ENCODE measurements at places on chromosomes 7 and 10.

DNA sequence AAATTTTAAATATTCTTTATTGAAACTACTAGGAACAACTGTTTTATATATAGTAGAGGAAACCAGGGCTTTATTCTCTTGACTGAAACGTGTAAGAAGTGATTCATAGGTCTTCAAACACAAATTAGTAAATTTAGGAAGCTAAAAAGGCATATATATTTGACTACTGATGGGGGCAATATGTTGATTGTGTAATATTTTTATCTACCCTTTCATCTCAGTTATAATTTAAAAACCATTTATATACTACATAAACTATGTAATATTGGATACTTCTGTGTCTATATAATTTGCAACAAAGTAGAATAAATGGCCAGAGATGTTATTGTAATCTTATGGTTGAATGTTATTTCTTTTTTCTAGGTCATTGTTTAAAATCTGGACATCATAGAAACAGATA, 269.3 kb upstream of the KAT6B start:
- DNase-seq: no peak

- no peak for DNase-seq
Measured at GRCh38 chr7:45100761-45101480, 10.6 kb downstream of the TBRG4 start.

DNA sequence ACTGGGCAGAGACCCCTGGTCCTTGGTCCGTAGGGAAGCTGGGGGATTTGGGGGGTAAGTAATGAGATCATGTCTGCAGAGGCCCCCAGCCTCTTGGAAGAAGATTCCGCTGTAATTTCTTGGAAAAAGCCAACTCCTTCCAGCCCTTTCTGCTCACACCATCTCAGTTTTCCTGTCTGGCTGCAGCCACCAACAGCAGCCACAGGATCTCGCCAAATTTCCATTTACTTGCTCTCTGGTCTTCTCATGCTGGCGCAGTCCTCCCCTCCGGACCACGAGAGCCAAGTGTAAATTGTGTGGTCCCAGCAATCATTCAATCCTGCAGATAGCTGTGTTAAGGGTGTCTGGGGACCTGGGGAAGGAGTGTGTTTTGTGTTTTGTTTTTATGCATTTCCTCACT, 49.6 kb downstream of the ASB13 start:
- no peak for DNase-seq

DNA sequence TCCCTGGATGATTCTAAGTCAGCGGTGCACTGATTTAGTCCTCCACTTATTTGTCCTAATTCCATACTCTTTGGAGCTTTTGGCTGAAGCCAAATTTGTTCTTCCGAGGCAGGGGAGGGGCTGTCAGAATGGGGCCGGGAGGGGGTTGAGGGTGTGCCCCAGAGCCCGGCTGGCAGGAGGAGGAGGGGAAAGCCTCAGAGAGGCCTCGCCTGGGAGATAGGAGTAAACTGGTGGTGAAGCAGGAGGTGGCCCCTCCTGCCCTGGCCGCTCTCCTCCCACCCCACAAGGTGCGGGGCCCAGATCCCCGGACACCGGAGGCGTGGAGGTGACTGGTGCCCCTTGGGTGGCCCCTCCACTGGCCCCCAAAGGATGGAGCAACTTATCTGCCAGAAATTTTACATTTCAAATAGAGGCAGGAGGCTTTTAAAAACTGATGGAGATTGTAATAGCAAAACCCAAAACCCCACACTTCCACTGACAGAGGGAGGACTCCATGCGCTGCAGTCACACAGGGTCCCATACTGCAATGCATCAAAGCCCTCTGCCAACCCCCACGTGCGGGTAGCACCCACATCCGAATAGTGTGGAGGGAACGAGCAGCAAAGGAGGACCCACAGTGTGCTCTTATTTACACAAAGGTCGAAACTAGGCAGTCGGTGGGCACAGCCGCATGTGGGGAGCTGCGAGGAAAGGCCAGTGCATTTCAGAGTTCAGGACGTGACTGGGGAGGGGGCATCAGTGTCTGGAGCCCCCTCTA, 61.9 kb downstream of the CAMK2B start:
- no peak for DNase-seq

- no peak for DNase-seq
Measured at GRCh38 chr10:76265441-76266113, 834.2 kb downstream of the LRMDA start.

DNA sequence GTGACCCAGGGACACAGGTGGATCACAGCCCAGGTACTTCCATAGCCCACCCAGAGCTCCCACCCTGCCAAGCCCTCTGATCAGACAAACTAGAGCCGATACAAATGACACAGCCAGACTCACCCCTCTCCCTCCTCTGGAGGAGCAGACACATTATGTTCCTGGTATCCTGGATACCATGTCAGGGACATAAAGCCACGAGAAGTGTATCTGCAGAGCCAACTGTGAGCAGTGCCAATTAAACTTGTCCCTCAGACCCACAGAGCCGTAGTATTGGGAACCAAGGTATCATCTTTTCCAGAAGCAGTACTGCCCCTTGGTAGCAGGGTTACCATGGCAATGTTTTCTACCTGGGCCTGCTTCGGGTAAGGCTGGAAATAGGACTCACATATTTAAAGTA, 47.3 kb upstream of the CPXM2 start:
- DNase-seq: no peak

GRCh38 chr7:73892003-73892999, 31.3 kb downstream of the TMEM270 start:
- DNase-seq: no peak

- DNase-seq: peak; percentile 64
Measured at GRCh38 chr7:70856901-70857630, 274.9 kb upstream of the GALNT17 start.

- no peak for DNase-seq
Measured at GRCh38 chr10:128058750-128059134, 67.5 kb downstream of the MKI67 start.

DNA sequence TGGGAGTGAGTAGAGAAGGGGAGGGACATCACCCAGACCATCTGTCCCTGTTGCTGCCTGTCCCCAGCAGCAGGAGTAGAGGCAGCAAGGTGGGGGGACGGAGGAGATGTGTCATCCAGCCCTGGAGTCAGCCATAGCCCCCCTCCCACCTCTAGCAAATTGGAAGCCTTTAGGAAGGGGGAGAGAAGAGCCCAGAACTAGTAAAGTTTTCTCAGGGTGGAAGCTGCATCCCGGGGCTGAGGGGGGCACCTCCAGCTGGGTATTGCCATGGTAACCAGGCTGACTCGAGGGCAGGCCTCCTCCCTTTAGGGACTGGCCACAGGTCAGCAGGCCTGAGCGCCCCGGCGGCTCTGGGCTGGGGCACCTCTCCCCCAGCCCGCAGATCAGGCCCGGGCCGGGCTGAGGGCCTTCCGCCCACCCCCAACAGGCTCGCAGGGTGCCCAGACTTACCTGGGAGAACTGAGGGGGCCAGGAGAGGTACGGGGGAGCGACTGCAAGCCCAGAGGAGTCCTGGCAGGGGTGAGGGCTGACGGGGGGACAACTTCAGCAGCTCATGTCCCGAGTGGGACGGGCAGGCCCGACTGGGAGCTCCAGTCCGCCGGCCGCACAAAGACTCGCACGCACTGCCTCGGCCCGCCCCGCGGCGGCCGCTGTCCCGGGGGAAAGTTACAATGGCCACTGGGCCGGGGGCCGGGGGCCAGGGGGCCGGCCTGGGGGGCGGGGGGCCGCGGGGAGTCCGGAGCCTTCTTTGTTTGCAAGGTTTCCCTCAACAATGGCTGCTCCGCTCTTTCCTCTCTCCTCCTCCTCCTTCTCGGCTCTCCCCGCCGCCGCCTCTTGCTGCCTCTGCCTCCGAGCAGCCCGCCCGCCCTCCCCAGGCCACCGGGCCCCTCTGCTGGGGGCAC, 6.0 kb downstream of the LDB1 start:
- DNase-seq: no peak

DNA sequence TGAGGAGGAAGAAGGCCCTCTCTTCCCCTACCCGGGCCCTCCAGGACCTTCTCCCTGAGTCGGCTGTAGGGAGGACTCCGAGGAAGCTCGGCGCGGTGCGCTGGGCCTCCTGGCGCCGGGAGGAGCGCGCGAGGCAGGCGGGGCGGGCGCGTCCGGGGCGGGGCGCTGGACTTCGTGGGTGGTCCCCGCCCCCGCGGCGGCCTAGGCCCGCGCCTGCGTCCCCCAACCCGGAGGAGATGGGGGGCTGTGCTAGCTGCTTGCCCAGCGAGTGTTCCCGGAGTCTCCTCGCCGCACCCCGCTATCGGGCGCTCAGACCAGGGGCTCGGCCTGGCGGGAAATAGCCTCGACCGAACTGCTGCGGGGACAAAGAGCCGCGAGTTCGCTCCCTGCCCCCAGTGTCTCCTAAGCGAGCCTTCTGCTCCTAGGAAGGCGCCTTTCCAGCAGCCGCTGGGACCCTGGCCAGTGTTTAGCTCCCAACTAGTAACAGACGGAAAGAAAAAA, 19.2 kb upstream of the SMO start:
- no peak for DNase-seq

- DNase-seq: no peak
Measured at GRCh38 chr7:7209412-7210050, 27.2 kb downstream of the C1GALT1 start.

DNA sequence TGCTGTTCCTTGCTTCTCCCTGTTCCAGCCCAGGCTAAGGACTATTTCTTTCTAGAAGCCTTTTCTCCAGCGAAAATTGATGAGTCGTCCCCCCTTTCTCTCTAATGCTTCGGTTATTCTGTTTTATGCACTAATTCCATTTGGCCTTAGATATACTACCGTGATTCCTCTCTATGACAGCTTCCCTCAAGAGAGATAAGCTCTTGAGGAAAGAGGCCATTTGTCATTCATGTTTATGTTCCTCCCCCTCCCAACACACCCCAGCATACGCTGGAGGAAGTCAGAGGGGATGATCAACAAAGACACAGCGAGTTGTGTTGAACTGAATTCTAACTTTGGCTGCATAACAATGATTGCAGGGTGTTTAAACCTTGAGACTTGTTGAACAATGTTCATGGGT, 198.8 kb downstream of the BMPER start:
- no peak for DNase-seq

DNA sequence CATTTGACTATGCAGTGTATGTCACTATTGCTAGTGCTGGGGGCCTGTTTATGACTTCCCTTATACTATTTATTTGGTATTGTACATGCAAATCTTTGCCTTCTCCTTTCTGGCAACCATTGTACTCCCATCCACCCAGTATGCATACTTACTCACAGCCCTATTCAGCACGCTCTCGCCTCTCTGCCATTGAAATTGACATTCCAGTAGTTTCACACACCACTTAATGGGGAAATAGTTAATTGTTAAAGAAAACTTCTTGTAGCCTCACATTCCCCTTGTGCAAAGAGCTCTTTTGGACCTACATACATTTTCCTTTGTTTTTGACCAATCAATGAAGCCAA, 9.9 kb downstream of the CLDN12 start:
- no peak for DNase-seq

DNA sequence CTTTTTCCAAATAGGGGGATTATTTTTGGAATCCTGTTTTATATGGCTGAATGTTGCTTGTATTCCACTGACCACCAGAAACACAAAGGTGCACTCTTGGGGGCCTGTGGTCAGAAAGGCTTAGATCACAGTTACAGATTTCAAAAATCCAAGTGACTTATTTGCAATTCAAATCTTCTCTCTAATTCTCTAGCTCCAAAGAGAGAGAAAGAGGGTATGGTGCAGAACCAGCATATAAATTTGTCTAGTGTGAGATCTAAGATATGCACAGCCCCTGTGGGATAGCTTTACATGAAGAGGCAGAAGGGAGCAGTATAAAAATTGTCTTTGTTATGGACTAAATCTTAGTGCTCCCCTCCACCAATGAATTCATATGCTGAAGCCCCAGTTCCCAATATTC, 1121.7 kb upstream of the CELF2 start:
- no peak for DNase-seq

GRCh38 chr7:106501605-106502580, 159.1 kb downstream of the CCDC71L start:
- DNase-seq: no peak

DNA sequence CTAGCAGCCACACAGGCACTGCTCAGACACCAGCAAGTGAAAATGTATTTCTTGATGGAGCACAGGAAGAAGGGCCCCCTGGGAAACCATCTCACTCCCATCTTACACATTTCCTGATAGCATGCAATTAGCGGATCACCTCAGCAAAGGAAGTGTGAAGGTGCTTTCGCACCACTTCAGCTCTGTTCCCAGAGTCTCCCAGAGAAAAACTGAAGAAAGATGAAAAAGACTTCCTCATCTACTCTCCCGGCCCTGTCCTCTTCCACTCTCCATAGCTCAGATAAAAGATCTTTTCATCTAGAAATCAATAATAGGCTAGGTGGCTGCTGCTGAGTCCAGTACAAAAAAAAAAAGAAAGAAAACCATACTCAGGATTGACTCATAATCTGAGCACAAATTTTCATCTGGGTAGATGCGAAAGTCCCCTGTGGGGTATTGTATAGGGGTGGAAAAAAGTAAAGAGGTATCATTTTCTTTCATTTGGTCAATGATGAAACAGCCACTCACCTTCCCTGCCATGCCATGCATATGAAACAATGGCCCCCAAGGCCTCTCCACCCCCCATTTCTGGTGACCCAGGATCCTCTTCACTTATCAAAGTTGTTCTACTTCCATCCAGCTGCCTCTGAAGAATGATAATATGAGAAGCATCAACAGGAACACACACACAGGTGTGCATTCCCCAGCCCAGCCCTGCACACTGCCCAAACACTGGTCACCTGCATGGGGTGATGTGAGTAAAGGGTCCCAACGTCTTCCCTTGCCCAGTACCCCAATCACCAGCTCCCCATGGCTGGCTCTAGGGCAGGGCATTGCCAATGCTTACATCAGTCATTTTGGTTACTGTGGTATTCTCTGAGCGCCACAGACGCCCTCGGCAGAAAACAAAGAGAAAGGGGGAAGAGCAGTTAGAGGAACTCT, 48.8 kb upstream of the DGKI start:
- no peak for DNase-seq

DNA sequence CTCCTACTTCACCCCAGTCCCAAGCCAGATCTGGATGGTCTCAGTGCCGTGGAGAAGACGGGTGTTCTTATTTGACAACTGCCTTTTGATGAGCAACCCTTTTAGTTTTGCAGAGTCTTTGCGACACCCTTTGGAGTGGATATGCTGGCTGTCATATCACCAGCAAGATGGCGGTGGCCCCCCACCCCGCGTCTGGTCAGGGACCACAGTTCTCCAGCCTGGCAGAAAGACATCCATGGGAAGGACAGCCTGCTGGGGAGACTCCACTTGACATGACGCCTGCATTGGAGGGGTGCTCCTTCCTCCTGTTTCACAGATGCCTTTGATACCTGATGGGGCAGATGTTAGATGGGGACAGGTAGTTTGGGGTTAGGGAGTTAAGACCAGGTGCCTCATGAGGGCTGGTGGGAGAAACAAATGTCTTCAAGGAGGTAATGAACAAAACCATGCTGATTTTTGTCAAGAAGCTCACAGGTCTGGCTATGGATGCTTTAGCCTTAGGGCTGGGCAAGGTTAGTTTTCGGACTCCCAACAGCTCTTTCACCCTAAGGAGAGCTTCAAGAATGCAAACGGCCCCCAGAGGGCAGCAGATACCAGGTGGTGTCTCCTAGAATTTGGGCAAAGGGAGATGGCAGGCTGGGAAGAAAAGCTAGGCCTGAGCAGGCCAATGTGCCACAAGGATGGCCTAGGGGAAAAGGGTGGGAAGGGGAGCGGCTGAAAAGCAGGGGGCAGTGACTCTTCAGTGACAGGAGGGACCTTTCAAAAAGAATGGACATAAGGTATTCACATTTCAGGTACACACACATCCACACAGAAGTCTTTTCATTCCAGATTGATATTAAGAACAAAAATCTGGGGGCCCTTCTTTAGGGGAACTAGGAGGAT, 95.2 kb downstream of the CLEC2L start:
- peak; percentile 63 for DNase-seq
